Hepatic stellate cell (primary cell): ENCODE measurements at places on chromosomes 3 and 15.

- no peak for DNase-seq
Measured at GRCh38 chr15:68439506-68439905, 7.5 kb upstream of the ITGA11 start.

GRCh38 chr3:177744873-177745606, 547.8 kb upstream of the TBL1XR1 start:
- no peak for DNase-seq

DNA sequence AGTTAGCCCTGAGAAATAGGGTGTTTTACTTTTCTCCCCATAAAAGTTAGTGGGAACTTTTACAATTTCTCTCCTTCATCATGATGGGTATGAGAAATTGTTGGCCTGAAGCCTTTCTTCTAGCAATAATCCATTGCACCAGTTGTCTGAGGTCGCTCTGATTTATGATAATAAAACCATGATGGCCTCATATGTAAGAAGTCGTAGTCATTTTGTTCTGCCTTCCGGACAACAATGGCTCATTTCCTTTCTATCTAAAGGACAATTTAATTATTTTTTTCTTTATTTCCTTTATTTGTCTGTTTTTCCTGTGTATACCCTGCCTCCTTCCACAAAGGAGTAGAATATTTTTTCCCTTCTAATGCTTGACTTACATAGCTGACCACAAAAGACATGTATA, 31.6 kb upstream of the GNB4 start:
- DNase-seq: no peak

GRCh38 chr3:141093397-141093796, 42.2 kb downstream of the SPSB4 start:
- no peak for DNase-seq

GRCh38 chr3:184710870-184711492, 883 bp downstream of the MAGEF1 start:
- no peak for DNase-seq

DNA sequence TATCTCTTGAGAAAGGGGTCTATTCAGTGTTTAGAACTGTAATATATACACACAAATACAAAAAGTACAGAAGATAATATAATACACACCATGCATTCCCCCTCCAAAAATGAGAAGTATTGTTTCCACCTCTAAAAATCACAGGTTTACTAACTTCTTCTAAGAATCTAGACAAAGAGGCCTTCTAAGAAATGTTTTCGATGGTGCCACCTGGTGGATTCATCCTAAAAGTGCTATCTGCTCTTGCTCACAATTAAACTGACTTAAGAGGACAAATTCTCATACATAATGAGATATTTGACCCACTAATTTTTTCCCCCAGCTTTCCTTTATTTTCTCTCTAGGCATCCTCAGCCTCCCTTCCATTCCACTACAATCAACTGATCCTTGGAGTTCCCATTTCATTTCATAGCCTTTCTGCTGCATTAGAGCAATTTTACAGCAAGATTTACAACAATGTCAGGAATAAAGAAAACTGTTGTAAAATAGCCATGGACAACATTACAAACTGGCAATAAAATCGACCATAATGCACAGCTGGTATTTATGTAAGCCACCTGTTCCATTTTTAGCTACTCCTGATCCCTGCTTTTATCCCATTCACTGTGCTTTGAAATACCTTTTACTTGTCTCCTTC, 124.6 kb downstream of the ARRDC4 start:
- peak; percentile 20 for DNase-seq
